Hindlimb muscle (tissue), 1 donor: ENCODE measurements at places on chromosomes 4 and X.

DNA sequence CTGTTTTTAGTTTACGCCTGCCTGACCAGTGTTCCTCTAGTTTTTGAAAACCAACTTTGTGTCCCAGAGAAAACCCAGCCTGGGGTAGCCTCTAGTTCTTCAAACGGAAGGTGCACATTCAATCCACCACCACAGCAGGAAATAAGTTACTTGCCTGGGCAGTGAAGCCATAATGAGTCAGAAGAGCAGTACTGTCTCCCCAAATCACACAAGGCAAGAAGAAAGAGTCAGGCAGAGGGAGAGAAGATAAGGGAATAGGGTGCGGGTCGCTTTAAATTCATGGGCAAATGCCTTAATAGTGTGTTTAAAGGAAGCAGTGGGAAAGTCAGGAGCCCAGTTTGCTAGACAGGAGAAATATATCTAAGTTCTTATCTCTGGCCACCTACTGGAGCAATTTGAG lies 333.8 kb upstream of the GRIA3 start:
- DNase-seq, result no peak

DNA sequence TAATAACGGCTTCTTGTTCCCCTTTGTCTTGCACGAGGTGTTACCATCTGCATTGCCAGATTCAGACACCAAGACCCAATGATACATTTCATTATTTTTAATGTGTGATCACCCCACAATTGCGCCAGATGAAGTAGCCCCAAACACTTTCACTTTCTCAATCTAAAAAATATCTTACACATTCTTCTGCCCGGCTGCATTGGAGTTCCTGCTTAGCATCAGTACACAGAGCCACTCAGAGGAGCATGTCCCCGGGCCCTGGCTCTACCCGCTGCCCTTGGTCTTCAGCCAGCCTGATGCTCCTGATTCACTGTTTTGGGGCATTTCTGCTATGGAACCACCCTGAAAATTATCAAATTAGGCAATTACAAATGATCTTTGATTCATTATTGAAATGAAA lies 66.0 kb upstream of the TENM3 start:
- no peak for DNase-seq

GRCh38 chrX:13147733-13148132 lies 103.3 kb upstream of the FAM9C start:
- DNase-seq, result no peak

DNA sequence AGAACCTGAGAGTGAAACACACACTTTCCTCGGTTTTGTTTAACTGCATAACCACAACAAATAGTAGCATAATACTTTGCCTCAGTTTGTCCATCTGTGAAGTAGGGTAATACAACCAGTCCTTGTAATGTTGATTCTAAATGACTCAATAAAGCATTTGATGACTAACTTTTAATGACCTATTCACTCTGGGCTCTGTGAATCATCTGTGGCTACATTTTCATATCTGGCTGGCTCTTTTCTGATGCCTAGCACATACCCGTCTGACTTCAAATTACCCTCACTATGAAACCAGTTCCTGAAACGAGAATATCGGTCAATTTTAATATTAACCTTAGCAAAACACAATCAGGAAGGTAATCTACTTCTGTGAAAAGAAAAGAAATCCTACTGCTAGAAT lies 151.0 kb downstream of the SH2D1A start:
- DNase-seq, result no peak
